Activated naive CD4-positive, alpha-beta T cell treated with anti-CD3 and anti-CD28 coated beads, Interleukin-2, amount 50 U/mL, for 72 hours (primary cell): ENCODE measurements at places on chromosomes 3 and 15.
A peak's percentile ranks its signal among the peaks of the same experiment; 100 is the strongest.

DNA sequence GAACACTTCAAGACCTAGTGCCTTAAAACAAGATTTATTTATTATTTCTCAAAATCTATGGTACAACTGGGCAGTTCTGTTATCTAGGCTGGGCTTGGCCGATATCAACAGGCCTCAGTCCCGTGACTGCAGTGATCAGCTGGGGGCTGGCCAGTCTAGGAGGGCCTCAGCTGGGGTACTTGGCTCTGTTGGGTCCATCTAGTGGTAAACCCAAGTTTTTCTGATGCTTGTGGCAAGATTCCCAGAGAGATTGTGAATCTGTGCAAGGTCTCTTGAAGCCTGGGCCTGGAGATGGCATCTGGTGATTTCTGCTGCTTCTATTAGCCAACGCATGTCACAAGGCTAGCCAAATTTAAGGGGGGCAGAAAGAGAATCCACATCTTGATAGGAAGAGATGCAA lies 482.4 kb upstream of the SGO1 start:
- no peak for DNase-seq

GRCh38 chr3:21722301-21722700 lies 28.7 kb downstream of the ZNF385D start:
- DNase-seq: no peak

DNA sequence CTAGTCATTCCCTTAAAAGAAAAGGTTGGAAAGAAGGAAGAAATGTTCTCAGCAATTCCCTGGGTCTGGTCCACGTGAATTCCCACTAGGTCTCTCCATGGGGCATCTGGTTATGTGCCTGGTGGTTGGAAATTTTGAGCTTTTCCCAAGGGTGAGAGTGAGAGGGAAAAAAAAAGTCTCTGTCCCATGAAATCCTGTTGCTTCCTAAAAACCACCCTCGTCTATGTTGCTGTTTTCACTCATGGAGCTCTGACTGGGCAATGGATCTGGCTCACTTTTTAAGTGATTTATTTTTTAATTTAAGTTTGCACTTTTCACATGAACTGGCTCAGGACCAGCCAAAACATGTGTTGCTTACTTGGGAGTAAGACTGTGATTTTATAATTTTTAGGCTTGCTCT lies 190.1 kb downstream of the CHST2 start:
- no peak for DNase-seq

DNA sequence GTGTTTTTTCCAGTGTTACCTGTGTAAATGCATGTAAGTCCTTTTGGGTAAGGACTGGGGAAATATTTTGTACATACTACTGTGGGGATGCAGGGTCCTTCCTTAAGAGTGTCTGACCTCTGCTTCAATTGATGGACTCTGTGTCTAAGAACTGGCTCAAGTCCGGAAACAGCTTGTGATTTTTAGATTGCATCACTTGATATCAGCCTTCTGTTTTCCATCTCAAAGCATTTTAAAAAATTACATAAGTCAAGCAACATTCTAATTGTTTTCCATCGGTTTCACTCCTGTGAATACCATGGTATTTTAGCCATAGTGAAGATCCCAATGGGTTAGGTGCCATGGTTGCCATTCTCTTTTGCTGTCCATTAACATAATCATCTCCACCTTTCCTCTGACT lies 597.6 kb downstream of the SQOR start:
- no peak for DNase-seq

GRCh38 chr3:52293491-52294319 lies 6.1 kb downstream of the GLYCTK start:
- DNase-seq: no peak

DNA sequence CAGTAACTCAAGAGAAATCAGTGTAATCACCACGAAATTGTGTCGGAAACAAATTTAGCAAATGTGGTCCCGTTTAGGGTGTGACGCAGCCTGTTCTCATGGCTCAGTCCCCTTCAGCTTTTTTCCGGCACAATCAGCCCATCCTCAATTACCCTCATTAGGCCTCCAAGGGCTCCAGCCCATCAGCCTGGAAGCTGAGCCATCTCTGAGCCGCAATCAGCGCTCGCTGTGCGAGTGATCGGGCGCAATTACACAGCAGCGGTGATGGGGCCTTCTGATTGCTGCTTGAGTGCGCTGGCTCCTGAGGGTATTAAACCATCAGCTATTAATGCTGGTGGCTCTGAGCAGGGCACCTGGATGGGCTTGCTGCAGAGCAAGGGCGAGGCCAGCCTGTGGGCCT lies 55.6 kb downstream of the PLXNA1 start:
- no peak for DNase-seq

GRCh38 chr15:53980021-53980420 lies 1.8 kb downstream of the UNC13C start:
- DNase-seq: no peak

GRCh38 chr3:33883951-33884561 lies 85.6 kb downstream of the PDCD6IP start:
- no peak for DNase-seq

DNA sequence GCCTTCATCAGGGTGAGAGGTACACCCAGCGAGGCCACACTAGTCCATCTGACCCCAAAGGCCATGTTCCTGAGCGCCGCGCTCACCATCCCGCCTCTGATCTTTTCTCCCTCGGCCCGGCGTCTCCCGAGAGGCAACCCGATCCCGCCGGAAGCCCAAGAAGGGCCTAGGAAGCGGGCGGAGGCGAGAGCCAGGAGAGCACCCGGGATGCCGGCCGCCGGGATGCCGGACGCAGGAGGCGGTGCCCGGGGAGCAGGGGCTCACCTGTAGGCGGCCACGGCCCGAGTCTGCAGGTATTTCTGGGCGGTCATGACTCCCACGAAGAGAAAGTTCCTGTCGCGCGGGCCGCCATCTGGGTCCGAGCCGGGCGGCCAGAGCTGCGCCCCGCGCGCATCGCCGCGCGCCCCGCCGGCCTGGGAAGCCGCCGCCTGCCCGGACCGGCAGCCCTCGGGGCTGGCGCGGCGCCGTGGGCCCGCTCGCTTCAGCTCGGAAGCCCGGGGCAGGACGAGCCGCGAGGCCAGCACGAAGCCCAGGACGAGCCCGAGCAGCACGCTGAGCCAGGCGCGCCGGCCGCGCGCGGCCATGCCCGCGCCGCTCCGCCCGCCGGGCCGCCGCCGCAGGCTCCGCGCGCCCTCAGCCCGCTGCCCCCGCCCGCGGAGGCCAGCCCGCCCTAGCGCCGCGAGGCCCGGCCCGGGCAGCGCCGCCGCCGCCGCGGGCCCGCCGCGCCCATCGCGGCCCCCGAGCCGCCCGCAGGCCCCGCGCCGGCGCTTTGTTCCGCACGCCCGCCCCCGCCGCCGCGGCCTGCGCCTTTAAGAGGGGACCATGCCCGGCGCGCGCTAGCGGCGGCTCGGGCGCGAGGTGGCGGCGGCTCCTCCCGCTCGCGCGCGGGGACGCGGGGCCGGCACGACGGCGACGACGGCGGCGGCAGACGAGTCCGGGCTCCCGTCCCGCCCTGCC lies 697 bp downstream of the CHSY1 start:
- DNase-seq: no peak

DNA sequence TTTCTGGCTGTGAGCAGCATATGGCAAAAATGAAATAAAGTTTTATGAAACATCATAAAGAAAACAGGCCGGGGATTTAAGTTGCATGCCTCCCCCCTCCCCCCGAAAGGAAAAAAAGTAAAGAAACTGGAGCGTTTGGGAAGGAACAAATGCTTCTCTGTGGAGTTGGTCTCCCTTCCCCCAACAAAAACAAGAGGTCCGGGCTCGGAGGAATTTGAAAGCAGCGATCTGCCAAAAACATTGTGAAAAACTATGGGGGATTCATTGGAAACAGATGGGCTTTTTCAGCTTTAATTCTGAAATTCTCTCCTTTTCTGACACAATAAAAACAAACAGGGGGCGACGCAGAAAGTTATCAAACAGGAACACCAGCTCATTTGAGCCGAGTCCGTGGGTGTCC lies 17.0 kb downstream of the RGMA start:
- no peak for DNase-seq

DNA sequence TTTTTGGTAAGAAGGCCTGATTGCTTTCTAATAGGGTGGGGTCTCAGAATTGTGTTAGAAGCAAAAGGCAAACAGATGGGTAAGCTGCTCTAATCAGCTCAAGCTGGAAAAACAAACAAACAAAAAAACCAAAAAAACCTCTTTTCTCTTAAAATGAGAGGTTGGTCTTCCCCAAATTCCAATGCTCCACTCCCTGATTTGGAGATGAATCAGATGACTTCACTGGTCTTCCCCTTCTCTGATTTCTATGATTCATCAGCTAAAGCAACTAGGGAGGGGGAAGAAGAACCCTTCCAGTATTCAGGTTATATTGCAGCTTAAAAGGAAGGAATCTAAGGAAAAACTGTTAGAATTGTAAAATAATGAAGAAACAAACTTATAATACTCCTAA lies 9.6 kb upstream of the ANXA2 start:
- DNase-seq: no peak

DNA sequence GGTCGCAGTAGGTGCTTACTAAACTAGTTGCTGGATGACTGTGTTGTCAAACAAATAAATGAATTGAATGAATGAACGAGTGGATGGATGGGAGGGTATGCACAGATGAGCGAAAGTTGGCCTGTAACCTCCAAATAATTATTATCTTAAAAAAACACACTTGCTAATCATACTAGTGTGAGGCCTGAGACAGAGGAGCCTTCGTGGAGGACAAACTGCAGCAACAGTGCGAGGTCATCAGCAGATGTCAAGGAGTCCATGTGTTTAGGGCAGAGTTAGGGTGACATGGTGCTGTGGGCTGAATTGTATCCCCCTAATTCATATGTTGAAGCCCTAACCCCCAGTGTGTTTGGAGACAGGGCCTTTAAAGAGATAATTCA lies 24.4 kb downstream of the CORO2B start:
- DNase-seq: no peak

DNA sequence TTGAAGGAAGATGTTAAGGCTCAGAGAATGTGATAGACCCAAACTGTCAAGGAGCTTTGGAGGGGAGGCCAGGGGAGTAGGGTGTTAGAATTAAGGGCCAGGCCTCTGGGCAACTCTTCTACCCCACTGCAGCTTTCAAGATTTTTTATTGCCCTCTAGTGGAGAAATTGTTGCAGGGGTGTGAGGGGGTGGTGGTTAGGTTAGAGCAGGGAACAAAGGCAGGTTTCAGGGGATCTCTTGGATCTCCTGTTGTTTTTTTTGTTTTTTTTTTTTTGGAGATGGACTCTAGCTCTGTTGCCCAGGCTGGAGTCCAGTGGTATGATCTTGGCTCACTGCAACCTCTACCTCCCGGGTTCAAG lies 1.4 kb upstream of the SEC13 start:
- DNase-seq: no peak

DNA sequence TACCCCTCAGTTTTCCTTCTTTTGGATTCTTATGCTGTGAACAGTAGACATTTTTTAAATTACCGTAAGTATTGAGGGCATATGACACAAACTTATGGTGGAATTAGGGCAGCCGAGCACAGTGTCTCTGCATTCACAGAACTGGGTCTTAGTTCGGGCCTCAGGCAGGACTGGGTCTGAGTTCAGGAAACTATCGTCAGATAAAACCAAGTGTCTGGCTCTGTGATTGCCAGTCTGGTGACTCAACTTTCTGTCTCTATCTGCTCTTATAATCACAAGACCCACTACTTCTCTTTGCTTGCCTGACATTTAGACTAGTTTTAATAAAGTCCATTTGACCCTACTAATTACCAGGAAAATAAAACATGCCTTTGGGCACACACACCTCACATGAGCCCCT lies 146.2 kb downstream of the LMLN start:
- DNase-seq: no peak

DNA sequence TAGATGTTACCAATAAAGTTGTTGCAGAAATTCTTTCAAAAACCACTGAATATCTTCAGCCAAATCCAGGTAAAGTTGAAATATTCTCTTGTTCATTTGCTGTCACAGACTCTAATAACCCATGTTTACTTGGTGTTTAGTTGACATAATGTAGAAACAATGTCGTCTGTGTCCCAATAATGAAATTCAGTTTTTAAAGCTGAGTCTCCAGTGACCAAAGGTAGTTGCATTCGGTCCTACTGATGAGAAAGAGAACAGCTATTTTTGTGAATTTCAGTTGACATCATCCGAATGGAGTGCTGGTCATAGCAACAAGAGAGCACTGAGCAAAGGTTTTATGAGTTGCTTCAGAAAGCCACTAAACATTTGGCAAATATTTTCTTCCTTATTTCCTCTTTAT lies 88.8 kb upstream of the ADAMTSL3 start:
- DNase-seq: no peak

DNA sequence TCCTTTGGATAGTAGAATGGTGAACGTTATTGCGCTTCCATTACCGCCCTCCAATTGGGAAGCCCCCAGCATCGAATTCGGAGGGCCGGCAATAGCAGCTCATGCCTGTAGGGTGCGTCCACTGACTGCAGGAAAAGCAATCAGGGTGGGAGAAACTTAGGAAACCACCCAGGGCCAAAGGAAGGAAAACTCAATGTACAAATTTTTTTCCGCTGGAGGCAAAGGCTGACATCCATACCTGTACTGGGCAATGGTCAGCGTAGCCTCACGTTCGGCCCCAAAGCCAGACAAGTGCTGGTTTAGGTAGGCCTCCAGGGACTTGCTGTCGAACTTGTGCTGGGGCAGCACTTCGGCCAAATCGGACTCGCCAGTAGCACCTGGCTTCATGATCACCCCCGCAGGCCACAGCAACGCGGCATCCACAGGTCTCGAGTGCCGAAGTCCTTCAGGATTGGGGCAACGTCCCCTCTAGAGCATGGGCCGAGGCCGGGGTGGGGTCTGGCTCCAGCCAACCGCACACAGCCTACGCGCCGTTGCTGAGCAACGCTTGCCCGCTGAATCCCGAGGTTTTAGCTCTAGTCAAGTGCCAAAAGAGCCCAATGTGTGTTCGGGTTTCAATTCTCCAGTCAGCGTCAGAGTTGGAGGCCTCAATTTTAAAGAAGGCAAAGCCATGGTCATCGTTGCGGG lies at the start of gene ACAD11:
Gene ACAD11, minus strand, starts transcription at position 445 of the 687 bp plus-strand sequence. Its CDS starts 58 bp downstream, at position 387.
- DNase-seq: peak; percentile 48

DNA sequence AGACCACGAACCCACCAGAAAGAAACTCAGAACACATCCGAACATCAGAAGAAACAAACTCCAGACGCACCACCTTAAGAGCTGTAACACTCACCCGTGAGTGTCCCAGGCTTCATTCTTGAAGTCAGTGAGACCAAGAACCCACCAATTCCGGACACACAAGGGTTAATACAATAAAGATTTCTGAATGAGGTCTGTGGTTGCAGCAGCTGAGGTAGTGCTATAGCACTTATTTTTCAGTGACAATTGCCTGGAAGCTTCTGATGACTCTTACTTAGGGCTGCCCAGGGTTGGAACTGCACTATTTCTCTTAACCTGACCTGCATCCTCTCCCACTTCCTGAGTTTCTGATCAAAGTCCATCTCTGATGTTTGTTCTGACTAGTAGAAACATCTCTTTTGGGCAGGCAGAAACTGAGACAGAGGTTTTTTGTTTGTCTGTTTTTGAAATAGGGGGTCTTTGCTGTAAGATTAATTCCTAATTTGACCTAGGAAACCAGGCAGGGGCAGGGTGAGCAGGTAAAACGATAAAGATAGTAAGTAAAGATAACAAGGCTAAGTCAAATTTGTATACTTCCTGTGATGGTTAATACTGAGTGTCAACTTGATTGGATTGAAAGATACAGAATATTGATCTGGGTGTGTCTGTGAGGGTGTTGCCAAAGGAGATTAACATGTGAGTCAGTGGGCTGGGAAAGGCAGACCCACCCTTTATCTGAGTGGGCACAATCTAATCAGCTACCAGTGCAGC lies 169.1 kb downstream of the GAP43 start:
- no peak for DNase-seq

- DNase-seq: no peak
Observed at GRCh38 chr3:127097072-127097405, 95.9 kb upstream of the PRR23E start.
